ENCODE measurements at places on chromosomes 5 and 9.

DNA sequence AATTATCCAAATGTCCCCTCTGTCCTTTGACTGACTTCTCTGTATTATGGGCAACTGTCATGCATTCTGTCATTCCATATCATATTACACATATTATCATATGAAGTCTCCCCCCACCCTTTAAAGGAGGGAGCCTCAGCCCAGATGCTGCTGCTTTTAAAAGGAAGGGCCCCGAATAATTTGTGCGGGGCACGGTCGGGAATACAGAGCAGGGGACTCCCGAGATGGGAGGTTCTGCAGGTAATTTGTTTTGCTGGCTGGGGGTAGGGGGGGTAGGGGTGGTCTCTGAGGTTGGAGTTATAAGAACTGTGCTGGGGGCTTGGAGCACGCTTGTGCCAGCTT is 10.1 kb upstream of the LHX2 start:
- peaks cover 11% of the 10 kb centered on the region for H3K4me1 ChIP-seq
- H3K4me3 ChIP-seq = no peak overlapping the region
- DNase-seq = no peak
- no peak overlapping the region for H3K27ac ChIP-seq
- H3K36me3 ChIP-seq = no peaks in the 10 kb centered on the region

DNA sequence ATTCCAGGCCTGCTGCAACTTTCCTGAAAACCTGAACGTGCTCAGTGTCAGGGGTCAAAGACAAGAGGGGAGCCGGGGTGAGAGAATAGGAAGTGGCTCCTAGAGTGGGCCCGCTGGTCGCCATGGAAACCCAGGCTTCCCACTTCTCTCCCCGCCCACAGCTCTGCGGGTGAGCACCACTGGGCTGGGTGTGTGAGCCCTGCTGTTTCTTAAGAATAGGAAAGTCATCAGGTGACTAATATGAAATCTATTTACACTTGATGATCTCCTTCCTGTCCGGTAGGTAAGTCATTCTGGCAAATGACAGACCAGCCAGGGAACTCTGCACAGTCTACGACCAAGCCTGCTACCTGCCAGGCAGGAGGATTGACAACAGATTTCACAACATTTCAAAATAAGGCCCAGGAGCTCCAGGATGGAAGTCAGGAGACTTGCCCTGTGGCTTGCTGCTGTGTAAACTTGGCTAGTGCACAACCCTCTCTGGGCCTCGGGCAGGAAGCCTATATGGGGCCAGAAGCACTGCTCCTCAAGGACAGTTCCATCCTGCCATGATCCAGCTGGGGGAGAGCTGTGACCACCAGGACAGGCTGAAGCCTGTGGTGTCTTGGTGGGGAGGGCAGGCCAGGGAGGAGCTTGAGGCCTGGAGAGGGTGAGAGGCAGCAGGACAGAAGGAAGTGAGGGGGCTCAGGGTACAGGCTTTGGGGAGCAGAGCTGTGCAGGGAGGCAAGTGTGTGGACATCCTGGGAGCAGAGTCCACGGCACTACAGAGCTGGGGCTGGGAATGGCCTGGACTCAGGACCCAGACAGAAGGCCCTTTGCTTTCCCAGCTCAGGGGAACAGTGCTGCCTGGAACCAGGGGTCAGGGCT is 60.6 kb downstream of the SHB start:
- H3K4me3 ChIP-seq = no peak overlapping the region
- H3K36me3 ChIP-seq = no peaks in the 10 kb centered on the region
- no peaks in the 10 kb centered on the region for H3K27me3 ChIP-seq

GRCh38 chr5:108655750-108656450 is 91.8 kb upstream of the FER start:
- H3K27ac ChIP-seq = no peak overlapping the region
- no peaks in the 10 kb centered on the region for H3K4me1 ChIP-seq
- H3K4me3 ChIP-seq = no peak overlapping the region
- no peaks in the 10 kb centered on the region for H3K36me3 ChIP-seq

DNA sequence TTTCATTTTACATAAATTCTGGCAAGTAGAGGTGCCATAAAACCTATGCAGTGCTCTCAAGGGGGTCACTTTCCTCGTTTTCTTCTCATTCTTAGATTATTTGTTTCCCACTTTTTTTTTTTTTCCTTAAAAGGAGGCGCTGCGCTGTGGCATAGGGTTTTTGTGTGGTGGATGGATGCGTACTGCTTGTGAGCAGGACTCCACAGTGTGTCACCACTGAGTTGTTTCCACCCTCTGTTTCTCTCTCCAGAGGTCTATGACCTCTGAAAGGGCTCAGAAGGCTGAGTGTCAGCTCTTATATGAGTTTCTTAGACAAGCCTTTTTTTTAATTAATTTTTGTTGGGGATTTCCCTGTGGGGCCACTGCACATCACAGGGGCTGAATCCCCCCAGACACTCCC is 13.6 kb upstream of the CLTB start:
- H3K4me3 ChIP-seq = no peak overlapping the region
- peaks cover 5% of the 10 kb centered on the region for H3K4me1 ChIP-seq
- H3K36me3 ChIP-seq = no peaks in the 10 kb centered on the region
- H3K27me3 ChIP-seq = no peaks in the 10 kb centered on the region
- H3K27ac ChIP-seq = no peak overlapping the region

GRCh38 chr9:33436445-33436844 is 10.9 kb downstream of the AQP3 start:
- no peaks in the 10 kb centered on the region for H3K36me3 ChIP-seq
- H3K4me1 ChIP-seq = peaks cover 4% of the 10 kb centered on the region
- DNase-seq = no peak
- H3K4me3 ChIP-seq = no peak overlapping the region
- no peaks in the 10 kb centered on the region for H3K27me3 ChIP-seq

Data from transverse colon (tissue), 4 donors.